Cortex of kidney (tissue), 1 donor: ENCODE measurements at places on chromosomes 16 and 17.

DNA sequence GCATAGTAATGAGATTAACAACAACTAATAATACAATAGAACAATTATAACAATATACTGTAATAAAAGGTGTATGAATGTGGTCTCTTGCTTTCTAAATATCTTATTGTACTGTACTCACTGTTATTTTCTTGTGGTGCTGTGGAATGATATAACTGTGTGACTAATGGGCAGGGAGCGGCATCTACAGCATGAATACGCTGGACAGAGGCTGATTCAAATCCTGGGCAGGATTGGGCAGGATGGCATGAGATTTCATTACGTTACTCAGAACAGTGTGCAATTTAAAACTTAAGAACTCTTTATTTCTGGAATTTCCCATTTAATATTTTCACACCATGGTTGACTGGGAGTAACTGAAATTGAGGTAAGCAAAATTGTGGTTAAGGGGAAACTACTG is 1239.8 kb upstream of the GOT2 start:
- DNase-seq, result no peak

GRCh38 chr16:31362476-31363405 is 7.8 kb downstream of the ITGAX start:
- DNase-seq, result no peak

GRCh38 chr16:87310610-87311009 is 6.6 kb downstream of the C16orf95 start:
- DNase-seq, result no peak

DNA sequence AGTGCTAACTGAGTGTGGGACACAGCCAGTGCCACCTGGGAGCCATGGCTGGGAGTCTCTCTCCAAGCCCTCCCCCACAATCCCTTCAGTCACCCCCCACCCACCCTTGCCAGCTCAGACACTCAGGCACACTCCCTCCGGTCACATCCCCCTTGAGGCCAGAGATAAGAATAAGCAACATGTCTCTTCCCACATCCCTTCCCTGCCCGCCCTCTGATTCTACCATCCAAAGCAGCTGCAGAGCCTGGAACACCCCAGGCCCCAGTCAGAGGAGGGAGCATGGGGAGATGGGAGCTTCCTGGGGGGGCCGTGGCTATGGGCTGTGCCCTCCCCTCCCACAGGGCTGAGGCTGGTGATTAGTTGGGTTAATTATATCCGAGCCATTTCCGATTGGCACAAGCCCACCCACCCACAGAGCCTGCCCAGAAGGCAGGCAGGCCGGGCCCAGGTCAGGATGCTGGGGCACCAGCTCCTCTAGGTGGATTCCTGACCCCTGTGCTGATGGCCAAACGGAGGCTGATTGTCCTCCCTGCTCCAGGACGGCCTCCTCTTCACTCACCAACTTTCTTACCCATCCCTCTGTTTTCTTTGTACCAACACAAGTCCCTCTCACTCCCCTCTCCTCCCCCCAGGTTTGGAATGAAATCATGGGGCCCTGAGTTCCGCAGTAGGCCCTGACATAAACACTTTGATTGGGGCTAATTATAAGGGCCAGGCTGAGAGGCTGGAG is 28.6 kb upstream of the MEIOC start:
- DNase-seq, result no peak
